ENCODE measurements at places on chromosomes 6 and 20.

DNA sequence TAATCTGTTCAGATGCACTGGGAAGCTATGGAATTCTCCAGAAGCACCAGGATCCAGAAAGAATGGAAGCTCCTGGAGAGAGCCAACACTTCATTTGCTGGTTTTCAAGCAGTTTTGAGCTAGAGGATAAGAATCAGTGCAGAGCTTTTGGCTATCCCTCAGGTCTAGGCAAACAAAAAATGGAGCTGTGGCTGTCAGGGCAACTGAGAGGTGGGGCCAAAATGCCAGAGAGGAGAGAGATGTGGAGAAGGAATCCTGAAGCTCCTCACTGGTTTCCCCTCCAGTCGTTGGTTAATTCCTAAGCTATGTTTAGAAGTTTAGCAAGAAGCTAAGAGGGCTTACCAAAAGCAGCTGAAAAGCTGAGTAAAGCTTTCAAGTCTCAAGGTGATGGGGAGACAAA, 294.2 kb upstream of the JARID2 start:
- no peak for DNase-seq

GRCh38 chr6:80210618-80211017, 104.1 kb downstream of the BCKDHB start:
- no peak for DNase-seq

- DNase-seq, result peak; percentile 92
Observed at GRCh38 chr20:4666001-4666479, 55.7 kb upstream of the PRND start.

GRCh38 chr6:41690541-41691330, 44.7 kb downstream of the TFEB start:
- no peak for DNase-seq

- no peak for DNase-seq
Observed at GRCh38 chr6:52102405-52102804, 15.0 kb upstream of the PKHD1 start.

DNA sequence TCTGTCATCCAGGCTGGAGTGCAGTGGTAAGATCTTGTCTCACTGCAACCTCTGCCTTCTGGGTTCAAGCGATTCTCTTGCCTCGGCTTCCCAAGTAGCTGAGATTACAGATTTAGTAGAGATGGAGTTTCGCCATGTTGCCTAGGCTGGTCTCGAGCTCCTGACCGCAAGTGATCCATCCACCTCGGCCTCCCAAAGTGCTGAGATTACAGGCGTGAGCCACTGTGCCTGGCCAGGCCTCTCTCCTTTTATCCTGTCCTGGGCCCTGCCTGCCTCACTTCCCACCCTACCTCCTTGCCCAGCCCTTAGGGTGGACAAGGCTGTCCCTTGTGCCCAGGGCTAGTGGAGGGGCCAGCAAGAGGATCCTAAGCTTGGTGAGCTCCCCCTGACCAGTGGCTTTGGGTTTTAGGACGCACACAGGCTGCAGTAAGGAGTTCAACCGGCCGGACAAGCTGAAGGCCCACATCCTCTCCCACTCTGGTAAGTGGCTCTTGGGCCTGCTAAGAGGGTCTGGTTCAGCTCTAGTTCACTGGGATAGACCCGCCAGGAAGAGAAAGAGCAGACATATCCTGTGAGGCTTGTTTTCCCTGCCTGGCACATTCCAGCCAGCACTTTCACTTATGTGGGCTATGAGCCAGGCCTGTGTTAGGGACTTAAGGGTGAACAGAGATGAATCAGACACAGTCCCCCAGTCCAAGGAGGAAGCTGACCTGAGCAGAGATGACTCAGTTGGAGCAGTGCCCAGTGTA, 21.9 kb upstream of the CHMP4B start:
- DNase-seq, result peak; percentile 100

DNA sequence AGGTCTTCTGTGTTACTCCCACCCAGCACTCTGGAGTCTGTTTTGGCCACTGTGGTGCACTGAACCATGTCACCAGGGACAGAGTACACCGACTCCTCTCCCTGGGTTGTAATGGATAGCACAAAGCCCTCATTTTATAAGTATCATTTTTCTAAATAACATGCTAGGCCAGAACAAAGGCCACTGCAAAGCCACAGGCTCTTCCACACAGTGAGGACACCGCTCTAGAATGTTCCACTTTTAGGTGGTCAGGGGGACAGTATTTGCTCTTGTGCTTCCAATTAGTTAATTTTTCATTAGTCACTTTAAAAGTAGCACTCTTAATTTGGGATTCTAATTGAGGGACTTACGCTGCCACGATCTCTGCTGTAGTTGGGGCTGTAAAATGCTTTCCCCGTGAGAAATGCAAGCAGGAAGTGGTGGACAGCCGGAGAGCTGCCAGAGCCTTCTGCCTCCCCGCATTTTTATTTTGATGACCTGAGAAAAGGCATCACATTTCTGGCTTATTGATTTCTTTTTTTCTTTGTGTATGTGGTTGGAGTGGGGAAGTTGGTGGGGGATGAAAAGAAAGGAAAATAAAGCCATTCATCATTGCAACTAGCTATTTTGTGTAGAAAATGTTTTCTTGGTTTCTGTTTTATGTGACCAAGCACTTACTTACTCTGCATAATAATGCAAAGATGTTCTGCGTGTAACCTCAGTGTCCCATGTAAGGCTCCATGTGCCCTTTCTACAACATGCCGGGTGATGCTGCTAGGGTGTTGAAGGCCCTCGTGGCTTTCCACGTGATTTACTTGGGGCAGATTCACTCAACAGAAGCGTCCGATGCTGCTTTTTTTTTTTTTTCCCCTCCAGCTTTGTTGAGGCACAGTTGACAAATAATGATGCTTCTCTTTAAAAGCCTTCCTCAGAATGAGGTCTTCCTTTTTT, 195.9 kb downstream of the SASH1 start:
- DNase-seq, result no peak

DNA sequence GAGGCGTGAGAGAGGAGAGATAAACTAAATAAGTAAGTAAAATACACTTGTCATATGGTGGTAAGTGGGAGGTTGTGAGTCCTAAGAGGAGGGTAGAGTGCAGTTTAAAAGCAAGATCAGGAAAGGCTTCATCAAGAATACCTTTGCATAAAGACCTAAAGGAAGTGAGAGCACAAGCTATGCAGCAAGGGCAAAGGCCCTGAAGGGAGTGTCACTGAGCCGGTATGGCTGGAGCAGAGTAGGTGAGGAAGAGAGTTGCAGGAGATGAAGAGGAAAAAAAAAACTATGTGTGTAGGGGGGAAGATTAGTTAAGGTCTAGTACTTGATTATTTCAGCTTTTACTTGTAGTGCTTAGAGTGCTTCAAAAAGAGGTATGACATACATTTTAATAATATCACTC, 11.0 kb downstream of the DNAAF9 start:
- DNase-seq, result no peak

- no peak for DNase-seq
Observed at GRCh38 chr6:11012976-11013720, 31.0 kb downstream of the ELOVL2 start.

DNA sequence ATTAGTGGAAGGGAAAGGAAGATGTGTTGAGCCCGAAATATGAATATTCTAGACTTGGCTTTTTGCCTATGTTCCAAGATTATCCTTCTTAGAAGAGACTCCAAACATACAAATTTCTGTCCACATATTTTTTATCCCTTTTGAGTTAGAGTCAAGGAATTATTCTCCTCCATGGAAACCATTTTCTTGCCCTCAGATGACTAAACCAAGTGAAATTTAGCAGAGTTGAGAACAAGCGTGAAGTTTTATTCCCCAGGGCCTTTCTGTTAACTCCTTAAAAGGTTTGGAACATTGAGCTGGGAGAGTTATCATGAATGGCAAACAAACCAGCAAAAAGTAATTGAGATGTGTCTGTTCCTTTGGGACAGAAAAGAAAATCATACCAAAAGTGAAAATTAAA, 286.1 kb upstream of the PLCB4 start:
- no peak for DNase-seq

- DNase-seq, result no peak
Observed at GRCh38 chr6:84635081-84635761, 129.2 kb downstream of the TBX18 start.

DNA sequence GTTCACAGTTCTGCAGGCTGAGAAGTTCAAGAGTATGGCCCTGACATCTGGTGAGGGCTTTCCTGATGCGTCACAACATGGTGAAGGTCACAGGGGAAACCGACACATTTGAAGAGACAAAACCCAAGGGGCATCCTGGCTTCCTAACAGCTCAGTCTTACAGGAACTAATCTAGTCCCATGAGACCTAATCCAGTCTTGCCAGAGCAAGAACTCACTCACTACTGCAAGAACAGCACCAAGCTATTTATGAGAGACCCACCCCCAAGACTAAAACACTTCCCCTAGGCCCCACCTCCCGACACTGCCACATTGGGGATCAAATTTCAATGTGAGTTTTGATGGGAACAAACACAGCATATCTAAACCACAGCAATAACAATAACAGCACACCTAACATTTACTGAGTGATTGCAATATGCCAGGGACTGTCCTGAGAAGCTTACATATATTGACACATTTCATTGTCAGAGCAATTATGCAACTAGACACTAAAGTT, 46.6 kb downstream of the TPBG start:
- peak; percentile 38 for DNase-seq

GRCh38 chr6:34657307-34657978, 39.1 kb downstream of the ILRUN start:
- DNase-seq, result peak; percentile 83

DNA sequence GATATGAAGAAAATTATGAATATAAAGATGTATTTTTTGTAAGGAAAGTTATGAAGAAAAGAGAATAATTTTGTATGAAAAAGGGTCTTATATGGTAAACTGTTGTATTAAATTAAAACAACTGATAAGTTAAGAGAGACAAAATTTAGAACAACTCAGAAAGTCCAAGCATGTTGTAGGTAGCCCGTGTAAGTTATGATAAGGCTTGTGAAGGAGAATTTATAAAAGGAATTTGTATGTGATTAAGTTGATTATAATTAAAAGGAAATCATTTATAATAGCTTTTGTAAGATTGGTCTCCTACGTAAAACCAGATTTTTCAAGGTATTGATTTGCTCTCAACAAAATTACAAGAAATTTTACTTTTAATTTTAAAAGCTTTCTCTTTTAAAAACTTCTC, 1579.3 kb downstream of the HACE1 start:
- no peak for DNase-seq

DNA sequence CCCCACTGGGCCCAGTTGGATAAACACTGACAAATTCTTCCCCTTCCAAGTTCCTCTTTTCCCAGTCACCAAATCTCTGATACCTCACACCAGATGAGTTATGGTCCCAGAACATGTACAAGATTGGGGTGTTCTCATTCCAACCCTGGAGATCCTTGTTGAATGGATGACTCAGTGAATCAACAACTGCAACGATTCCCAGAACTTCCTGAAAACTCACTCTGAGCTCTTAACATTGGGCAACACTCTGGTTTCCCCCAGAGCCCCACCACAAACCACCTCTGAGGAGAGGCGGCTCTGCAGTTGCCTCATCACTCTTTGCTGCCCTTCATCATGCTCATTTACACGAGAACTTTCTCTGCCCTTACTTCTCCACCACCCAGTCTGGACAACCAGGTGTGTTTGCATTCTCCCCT, 115.2 kb downstream of the MRPL14 start:
- DNase-seq, result peak; percentile 81

- DNase-seq, result peak; percentile 57
Observed at GRCh38 chr6:24273096-24273870, 84.6 kb downstream of the DCDC2 start.

GRCh38 chr6:4041480-4041879, 37.5 kb downstream of the FAM217A start:
- DNase-seq, result no peak

DNA sequence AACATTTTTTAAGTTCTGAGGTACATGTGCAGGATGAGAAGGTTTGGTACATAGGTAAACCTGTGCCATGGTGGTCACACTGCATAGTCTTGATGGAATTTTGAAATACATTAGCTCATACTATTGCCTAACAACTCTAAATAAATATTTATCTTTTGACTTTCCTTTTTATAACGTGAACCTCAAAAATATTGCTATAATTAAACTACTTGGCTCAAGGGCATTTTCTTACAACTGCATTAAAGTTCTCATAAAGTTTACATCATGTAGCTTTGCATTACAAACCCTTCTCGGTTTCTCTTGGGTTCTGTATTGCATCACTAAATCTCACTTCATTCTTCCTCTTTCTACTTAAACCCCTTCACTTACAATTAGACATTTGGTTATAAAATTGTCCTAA, 636.0 kb upstream of the PTCHD4 start:
- DNase-seq, result peak; percentile 85

DNA sequence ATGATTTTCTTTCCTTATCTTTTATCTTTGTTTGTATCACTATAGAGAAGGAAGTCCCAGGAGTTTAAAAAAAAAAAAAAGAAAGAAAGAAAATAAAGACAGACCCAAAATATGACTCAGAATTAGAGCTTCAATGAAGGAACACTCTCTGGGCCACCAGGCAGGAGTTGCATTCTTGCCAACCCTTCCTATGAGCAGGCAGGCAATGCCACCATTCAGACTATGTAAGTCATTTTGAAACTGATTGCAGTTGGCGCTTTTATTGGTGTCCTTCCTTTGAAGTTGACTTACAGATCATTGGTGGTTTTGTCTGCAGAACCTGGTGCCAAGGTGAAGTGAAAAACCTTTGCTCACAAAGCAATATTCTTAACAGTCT, 50.3 kb downstream of the MYB start:
- no peak for DNase-seq

DNA sequence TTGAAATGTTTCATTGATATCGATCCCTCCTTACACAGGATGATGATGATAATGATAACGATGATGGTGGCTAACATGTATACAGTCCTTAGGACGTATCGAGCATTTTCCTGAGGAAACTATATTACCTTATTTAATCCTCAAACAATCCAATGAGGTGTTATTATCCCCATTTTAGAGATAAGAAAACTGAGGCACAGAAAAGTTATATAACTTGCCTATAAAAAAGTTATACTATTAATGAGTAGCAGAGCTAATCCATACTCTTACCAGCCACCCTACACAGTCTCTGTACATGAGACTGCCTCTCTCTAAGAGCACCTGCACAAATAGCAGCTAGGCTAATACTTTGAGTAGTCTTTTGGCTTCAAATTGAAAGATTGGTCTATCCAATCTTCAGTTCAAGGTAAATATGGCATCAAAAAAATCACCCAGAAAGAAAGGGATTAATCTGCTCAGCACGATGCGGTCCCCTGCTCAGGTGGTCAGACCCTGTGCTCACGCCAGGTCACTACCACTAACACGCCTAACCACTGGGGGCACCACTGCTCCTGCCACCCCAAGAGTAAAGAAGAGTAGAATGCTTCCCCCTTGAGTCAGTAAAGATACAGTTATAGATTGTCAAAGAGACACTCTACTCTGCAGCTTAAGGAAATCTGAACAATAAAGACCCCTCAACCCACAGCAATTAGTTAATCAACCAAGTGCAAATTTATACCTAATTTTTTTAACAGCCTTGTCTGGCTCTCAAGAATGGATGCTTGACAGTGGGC, 15.0 kb downstream of the GABBR1 start:
- no peak for DNase-seq

DNA sequence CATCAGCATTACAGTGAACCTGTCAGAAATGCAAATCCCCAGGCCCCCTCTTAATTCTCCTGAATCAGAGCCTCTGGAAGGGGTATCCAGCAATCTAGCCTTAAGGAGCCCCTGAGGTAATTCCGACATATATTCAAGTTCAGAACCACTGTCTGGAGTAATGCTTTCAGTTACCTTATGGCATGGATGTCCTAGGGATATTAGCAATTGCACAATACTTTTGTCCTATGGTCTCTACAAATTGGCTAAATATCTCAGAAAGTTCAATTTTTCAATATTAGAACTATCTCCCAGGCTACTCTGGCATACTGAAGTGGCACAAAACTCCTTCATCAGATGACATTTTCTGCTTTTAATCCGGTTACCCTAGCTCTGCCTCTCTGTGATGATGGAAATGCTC, 6.4 kb downstream of the NSFL1C start:
- DNase-seq, result no peak

GRCh38 chr20:2692036-2692885, at the start of gene EBF4:
Gene EBF4, plus strand, starts transcription at chr20:2692780. Its CDS starts 866 bp downstream, at chr20:2693646.
- DNase-seq, result no peak
